D721Med (cell line): ENCODE measurements at places on chromosomes 12 and 14.

GRCh38 chr14:91346838-91347173 lies 70.8 kb downstream of the CCDC88C start:
- no peak for DNase-seq

- no peak for DNase-seq
These were observed 46.7 kb upstream of the PTPRR start for GRCh38 chr12:70966996-70967790.

GRCh38 chr12:129467726-129468125 lies 436.1 kb downstream of the TMEM132D start:
- DNase-seq, result no peak

DNA sequence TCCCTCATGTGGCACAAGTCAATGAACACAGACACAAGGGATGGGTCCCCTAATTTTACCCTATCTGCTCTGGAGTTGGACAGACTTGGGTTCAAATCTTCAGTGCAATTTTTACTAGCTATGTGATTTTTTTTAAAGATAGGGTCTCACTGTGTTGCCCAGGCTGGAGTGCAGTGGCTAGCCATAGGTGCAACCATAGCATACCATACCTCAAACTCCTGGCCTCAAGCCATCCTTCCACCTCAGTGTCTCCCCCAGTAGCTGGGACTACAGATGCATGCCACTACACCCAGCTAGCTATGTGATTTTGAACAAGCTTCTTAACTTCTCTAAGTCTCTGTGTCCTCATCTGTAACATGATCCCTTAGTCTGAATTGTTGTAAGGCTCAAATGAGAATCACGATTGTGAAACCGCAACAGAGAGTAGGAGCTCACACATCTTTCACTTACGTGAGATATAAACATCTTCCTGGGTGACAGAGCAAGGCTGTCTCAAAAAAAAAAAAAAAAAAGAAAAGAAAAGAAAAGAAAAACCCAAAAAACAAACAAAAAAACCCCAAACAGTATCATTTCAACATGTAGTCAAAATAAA lies 4.7 kb downstream of the CALCOCO1 start:
- no peak for DNase-seq

GRCh38 chr12:13992585-13992984 lies 11.2 kb upstream of the GRIN2B start:
- DNase-seq, result no peak

- DNase-seq, result no peak
These were observed 8.2 kb downstream of the TMEM121 start for GRCh38 chr14:105534586-105534985.

GRCh38 chr14:65483647-65484046 lies 71.1 kb downstream of the FUT8 start:
- DNase-seq, result no peak

DNA sequence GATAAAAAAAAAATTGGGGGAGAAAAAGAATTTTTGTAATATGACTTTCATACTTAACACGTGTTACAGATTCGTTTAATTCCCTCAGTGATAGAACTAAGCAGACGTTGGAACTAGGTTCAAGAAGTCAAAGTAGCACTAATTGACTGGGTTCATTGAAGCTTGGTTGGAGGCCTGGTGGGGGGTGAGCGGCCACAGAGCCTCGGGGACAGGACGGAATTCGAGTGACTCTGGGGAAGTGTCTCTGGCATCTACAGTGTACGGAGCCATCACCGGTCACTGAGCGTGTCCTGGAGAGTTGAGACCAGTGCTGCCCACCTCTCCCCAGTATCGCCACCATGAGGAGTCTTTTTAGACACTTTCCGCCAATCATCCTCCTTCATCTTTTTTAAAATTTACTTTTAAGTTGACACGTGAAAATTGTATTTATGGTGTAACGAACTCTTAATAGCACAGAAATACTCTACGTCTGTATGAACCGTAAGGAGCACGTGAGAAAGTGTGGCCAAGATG lies 1.3 kb downstream of the ZFYVE21 start:
- DNase-seq, result no peak

DNA sequence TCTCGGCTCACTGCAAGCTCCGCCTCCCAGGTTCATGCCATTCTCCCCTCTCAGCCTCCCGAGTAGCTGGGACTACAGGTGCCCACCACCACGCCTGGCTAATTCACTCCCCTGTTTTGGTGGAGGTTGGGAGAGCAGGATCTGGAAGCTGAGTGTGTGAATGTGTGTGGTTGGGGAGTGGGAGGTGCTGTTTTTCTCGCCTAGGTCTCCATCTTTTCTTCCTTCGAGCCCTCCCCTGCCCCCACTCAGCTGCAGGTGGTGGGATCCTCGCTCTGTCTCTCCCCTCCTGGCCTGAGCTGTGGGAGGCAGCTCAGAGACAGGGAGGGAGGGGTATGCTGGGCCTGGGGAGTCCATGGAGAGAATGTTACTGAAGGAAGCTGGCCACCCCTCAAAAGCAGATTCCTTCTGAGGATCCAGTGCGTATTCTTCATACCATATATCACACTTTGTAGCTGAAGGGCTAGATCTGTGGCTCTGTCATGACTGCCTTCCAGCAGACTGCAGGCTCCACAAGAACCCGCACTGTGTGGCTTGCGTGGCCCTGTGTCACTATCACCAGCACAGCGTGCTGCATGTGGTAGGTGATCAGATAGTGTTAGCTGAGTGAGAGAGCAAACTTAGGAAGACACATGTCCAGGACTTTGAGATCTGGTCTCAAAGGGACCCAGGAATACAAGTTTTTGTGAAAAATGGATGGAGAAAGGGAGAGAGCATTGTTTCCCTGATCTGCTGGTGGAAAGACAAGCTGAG lies 2.8 kb downstream of the KRT83 start:
- DNase-seq, result no peak

DNA sequence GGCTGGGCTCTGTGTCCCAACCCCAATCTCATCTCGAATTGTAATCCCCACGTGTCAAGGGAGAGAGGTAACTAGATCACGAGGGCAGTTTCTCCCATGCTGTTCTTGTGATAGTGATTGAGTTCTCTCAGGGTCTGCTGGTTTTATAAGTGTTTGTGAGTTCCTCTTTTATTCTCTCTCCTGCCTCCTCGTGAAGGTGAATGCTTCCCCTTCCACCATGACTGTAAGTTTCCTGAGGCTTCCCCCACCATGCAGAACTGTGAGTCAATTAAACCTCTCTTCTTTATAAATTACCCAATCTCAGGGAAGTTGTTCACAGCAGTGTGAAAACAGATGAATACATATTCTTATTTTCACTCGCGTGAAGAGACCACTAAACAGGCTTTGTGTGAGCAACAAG lies 148.2 kb downstream of the TMEM30B start:
- DNase-seq, result no peak
